ENCODE measurements at places on chromosomes 5 and 9.

GRCh38 chr5:36179950-36180349 lies 28.0 kb downstream of the SKP2 start:
- no peak for DNase-seq

DNA sequence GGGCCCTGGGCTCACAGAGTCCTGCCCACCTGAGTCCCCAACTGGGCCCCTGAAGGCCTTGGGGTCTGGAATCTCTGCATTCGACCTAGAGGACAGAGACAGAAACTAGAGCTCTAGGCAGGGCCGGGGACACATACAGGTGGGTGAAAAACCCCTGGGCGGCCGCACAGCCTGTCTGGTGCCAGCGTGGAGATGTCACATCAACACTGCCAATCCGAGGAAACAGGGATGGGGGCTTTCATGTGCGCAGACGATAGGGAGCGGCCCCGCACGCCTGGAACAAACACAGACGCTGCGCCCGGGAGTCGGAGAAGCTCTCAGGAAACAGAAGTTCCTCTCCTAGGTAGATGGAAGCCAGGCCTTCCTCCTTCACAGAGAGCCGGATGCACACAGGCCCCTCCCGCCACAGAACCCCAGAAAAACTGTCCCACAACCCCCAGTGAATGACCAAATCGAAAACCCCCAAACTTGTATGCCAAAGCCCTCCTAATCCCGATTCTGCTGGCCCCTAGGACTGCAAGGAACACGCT lies 1.8 kb downstream of the GRM6 start:
- DNase-seq = no peak

DNA sequence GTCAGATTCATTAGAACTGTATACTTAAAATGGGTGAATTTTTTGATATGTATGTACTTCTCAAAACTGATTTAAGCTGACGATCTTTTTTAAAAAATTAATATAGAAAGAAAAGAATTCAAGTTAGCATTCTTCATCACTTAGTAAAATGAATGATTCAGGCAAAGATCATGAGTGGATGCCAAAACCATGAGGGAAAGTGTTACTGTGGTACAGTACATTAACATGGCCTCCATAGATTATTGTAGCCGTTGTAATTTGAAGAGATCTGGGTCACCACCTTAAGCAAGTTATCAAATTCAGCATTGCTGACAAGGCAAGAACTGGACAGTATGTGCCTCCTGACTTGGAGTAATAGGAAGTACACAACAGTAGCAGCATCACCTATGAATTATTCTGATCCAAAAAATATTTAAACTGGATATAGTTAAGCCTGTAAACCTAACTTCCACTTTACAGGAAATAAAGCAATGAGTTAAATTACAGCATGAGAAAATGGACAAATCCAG lies 29.7 kb downstream of the C9orf85 start:
- DNase-seq = no peak

DNA sequence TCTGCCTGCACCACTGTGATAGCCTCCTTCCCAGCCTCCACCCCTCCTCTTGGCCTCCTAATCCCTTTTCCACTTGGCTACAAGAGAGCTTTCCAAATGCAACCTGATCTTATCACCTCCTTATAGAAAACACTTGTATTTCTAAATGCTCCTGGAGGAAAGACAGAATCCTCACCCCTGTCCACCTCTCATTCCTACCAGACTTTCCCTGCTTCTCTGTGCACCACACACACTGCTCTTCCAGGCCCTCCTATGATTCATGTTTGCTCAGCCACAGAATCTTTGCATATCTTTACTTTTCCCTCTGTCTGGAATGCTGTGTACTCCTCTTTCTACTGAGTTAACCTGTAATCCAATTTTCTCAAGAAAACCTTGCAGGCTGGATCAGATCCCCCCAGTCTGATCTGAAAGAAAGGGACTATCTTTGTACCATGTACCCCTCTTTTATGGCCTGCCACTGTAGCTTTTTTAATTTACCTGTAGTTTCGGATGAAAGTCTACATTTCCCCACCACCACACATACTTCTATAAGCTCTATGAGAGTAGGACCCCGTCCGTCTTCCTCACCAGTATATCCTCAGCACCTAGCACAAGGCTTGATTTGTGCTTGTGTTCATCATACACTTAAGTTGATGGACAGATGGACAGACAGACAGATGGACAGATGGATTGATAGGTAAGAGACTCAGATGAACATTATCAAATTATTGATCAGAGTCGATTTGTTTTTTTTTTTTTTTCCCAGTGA lies 95.3 kb downstream of the GALNT10 start:
- no peak for DNase-seq

- no peak for DNase-seq
These were observed 18.1 kb downstream of the GCNT4 start for GRCh38 chr5:75034137-75034739.

- no peak for DNase-seq
These were observed 107.7 kb downstream of the MTRR start for GRCh38 chr5:7976411-7977190.

GRCh38 chr9:113619491-113620376 lies 156.2 kb downstream of the RGS3 start:
- DNase-seq = no peak

DNA sequence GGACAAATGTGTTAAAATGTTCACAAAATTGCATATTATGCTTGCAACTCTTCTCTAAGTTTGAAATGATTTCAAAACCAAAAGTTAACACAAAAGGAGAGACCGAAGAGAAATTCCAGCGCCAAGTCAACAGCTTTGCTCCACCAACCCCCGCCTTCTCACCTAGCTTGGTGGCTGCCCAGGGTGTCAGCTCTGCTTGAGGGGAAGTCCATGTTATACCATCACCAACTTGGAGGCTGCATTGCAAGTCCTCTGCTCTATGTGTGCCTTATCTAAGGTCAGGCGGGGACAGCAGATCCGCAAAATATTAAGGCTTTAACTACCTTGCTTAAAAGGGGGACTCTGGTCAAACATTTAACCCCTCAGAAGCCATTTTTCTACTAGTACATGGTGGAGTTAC lies 14.6 kb downstream of the CCNJL start:
- no peak for DNase-seq

DNA sequence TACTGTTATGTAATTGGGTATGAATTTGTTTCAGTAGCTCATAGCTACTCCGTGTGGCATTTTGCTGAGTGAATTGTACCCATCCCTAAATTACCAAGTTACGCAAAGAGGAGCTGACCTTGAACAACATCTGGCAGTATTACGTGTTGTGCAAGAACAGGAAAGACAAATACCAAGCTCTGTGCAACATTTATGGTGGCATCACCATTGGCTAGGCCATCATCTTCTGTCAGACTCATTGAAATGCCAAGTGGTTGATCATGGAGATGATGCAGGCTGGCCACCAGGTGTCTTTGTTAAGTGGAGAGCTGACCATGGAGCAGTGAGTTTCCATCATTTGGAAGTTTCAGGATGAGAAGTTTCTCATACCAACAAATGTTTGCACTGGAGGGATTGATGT lies 15.0 kb downstream of the ZSWIM6 start:
- no peak for DNase-seq

GRCh38 chr5:99076723-99077640 lies 148.2 kb upstream of the CHD1 start:
- DNase-seq = no peak
